Activated naive CD4-positive, alpha-beta T cell treated with anti-CD3 and anti-CD28 coated beads for 36 hours (primary cell): ENCODE measurements at places on chromosomes 11 and 22.

- no peak for DNase-seq
Observed at GRCh38 chr11:73326929-73327811, 19.1 kb downstream of the ARHGEF17 start.

DNA sequence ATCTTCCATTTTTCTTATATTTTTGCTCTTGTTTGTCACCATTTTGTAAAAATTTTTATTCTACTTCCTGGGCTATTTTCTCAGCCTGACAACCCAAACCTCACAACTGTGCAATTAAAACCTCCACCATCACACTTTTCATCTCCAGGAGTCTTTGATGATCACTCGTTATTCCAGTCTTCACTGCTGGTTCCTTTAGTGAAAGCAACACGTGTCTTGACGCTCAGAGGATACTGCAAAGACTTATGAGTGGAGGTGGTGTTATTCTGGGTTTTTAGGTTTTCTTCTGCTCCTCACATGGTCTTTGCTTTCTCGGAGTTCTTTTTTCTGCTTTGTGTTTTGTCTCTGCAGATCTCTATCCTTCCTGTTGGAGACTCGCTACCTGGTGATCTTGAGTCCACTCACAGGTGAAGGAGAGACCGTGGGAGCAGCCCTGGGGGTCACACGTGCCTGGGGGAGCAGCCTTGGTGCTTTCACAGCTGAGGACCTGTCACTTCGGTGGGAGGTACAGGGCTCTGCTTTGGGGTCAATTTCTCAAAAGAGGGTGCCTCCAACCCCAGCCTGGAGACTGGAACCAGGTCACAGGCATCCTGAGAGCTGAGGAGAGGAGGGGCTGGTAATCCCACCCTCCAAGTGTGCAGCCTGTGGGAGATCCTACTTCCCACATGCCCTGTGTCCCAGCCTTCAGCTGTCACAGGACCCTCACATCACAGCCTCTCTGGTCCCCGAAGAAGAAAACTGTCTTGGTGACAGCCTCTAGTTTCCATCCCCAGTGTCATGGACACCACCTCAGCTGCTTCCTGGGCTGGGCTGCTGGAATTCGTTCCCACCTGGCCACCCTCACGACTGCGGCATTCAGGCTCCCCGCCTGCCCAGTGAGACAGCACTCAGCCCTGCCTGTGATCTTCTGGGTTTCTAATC lies 11.0 kb downstream of the SULT4A1 start:
- no peak for DNase-seq

- DNase-seq: no peak
Observed at GRCh38 chr22:45836418-45837169, 140.4 kb downstream of the WNT7B start.

- no peak for DNase-seq
Observed at GRCh38 chr22:49523374-49524008, 304.2 kb downstream of the BRD1 start.

GRCh38 chr22:20423906-20424551 lies 13.6 kb downstream of the SCARF2 start:
- DNase-seq: no peak

GRCh38 chr11:30393012-30393411 lies 70.1 kb downstream of the ARL14EP start:
- no peak for DNase-seq

DNA sequence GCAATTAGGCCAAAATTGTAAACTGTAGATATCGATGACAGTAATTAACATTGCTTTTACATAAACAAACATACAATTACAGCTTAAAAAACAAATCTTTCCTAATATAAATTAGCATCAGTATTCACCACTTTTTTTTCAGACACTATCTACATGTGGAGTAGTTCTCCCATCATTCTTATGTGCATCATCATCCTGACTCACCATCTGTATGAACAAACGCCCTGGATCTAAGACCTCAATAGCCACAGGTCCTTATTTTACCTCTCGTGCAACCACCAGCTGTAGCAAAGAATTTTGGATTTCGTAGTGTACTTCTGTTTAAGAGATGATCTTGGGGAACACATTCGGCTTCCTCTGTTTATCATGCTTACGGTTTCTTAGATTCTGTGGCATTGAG lies 551.9 kb upstream of the KIRREL3 start:
- no peak for DNase-seq

GRCh38 chr11:17313349-17314231 lies 37.1 kb downstream of the NUCB2 start:
- DNase-seq: no peak

DNA sequence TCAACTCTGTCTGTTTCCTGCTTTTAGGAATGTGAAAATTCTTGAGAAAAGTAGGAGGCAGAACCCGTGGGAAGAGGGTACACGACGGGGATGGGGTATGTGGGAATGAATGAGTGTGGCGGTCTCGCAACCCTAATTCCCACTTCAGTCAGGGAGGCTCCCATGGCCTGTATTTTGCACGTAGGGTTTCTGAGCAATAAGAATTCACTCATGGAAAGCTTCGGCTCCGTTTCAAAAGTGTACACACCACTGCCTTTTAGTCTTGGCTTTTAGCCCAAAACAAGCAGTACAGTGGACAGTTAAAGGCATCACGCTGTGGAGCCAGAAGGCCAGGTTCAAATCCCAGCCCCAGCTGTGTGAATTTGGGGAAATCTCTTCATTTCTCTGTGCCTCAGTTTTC lies 116.7 kb downstream of the MN1 start:
- DNase-seq: no peak

GRCh38 chr22:37062702-37063381 lies 11.3 kb downstream of the KCTD17 start:
- DNase-seq: no peak

DNA sequence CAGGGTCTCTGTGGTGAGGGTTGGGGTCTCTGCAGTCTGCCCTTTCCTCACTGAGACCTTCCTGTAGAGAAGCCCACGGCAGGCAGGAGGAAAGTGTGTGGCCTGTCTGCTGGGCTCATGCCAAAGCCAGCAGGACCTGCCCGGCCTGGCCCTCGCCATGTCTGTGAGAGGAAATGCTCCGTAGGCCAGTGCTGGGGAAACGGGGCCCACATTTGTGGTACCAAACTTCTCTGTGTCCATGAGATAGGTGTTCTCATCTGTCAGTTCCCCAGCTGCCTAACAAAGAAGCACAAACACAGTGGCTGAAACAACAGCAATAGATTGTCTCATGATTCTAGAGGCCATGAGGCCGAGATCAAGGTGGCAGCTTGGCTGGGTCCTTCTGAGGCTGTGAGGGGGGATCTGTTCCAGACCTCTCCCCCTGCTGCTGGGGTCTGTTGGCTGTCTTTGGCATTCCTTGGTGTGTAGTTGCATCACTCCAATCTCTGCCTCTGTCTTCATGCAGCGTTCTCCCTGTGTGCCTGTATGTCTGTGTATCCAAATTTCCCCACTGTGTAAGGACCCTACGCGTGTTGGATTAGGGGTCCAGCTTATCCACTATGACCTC lies 772.5 kb downstream of the TBC1D22A start:
- no peak for DNase-seq

- DNase-seq: no peak
Observed at GRCh38 chr11:113862435-113862834, 12.9 kb downstream of the USP28 start.

DNA sequence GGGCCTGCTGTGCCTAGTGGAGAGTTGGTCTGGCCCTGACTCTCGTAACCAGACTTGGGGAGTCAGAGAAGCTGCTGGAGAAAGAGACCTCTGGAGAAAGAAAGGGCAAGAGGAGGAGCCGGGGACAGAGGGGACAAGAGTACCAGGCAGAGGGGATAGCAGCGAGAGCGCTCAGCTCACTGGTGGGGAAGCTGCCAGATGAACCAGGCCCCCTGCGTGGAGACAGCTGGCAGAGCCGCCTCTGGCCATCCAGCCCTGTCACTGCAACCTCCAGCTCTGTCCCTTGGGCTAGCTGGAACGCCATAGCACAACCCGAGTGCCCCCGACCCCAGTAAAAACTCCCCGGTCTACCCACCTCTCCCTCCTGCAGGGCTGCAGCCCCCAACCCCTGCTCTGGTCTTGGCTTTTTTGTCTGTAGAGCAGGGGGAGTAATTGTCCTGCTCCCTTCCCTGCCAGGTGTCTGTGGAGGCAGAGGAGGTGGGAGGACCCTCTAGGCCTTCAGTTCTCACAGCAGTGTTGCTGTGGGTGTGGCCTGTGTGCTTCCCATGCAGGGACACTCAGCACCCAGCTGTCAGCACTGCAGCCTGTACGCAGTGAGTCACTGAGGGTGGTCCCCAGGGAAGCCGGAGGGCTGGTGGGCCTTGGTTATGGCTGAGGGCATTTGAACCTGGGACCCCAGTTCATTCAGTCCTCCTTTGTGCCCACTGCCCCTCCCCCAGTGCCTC lies 4.8 kb upstream of the SUN2 start:
- no peak for DNase-seq

DNA sequence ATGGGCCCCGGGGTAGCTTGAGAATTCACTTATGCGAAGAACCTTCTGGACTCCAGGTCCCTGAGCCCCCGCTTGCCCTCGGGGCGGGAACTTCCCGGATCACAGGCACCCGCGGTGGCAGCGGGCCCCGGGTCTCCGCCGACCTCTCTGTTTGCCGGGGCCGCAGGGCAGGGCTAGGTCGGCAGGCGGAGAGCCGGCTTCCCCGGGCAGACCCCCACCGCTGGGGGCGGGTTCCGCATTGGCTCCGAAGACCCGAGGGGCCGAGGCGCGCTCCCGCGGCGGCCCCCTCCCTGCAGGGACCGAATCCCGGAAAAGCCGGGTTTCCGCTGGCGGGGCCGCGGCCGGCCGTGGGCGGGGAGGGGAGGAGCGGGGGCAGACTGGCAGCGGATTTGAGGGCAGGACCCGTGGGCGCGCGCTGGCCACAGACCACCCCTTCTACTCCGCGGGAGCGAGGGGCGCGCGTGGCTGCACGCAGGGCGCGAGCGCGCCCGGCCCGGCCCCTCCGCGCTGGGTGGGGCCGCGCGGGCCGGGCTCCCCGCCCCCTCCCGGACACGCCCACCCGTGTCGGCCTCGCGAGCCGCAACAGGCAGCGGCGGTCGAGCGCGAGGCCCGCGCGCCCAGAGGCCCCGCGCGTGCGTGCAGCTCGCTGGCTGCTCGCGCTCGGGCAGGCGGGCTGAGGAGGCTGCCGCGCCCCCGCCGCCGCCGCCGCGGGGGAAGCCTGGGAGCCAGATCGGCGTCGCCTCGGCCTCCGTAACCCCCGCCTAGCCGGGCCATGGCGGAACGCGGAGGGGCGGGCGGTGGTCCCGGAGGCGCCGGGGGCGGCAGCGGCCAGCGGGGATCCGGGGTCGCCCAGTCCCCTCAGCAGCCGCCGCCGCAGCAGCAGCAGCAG lies at the start of gene PACS1:
Gene PACS1, plus strand, starts transcription at position 558 of the 889 bp plus-strand sequence. Its CDS starts 215 bp downstream, at position 773.
- DNase-seq: peak; percentile 81
